ENCODE measurements at places on chromosomes 6 and 20. TPM values are rescaled to one million over a fixed set of nuclear protein-coding genes. Genes with fewer than 3 reads are reported as not detected.

Gene PTPN1
- 21.2 TPM for total RNA-seq

Gene MMS22L
- total RNA-seq = 4.7 TPM

Gene ZNF334
- total RNA-seq = 0.92 TPM

Gene TAPBP
- 69.8 TPM for total RNA-seq

Gene UBD
- total RNA-seq = not detected

Gene RBM39
- total RNA-seq = 272 TPM

Gene ANKEF1
- 1.5 TPM for total RNA-seq

Gene SLC26A8
- total RNA-seq = under 0.01 TPM

Gene SLC13A3
- total RNA-seq = 0.63 TPM

Gene ACTR5
- 5.8 TPM for total RNA-seq

Gene OCSTAMP
- total RNA-seq = not detected

Gene BPI
- 0.92 TPM for total RNA-seq

Gene DDX43
- 3.5 TPM for total RNA-seq

Gene NANP
- 6.0 TPM for total RNA-seq

Gene PLEKHG1
- 11.5 TPM for total RNA-seq

Gene TRDN
- not detected for total RNA-seq

Gene SLC17A2
- total RNA-seq = not detected

Gene PRRT1
- total RNA-seq = 3.8 TPM

Gene ZNF165
- 0.83 TPM for total RNA-seq

Gene PRICKLE4
- 3.8 TPM for total RNA-seq

Gene CRNKL1
- total RNA-seq = 23.2 TPM

Gene RIN2
- total RNA-seq = 52.3 TPM

Gene OGFRL1
- 38.3 TPM for total RNA-seq

Gene ARFGEF3
- 1.8 TPM for total RNA-seq

Gene MATN4
- total RNA-seq = 0.33 TPM

Gene KCNB1
- total RNA-seq = 54.4 TPM

Gene DEFB127
- total RNA-seq = not detected

Gene L3MBTL1
- total RNA-seq = 7.1 TPM

Gene NHLRC1
- total RNA-seq = 1.0 TPM

Gene CST9L
- total RNA-seq = not detected

Gene CALHM5
- total RNA-seq = 2.0 TPM

Gene TP53TG5
- total RNA-seq = 2.1 TPM

Gene FITM2
- total RNA-seq = 9.2 TPM

Gene DAAM2
- 446 TPM for total RNA-seq

Gene CLIC5
- total RNA-seq = 6.3 TPM

Gene VEGFA
- total RNA-seq = 58.5 TPM

Gene TSPO2
- not detected for total RNA-seq

Gene FOXQ1
- 4.4 TPM for total RNA-seq

Gene ZNF311
- 0.17 TPM for total RNA-seq

Gene KCNQ2
- 1.6 TPM for total RNA-seq

Gene TENT5A
- 8.5 TPM for total RNA-seq

Gene EPHA7
- 158 TPM for total RNA-seq

Gene TRPC4AP
- 58.2 TPM for total RNA-seq

Gene BANF2
- total RNA-seq = not detected

Gene SLC22A16
- total RNA-seq = not detected

Gene DDRGK1
- total RNA-seq = 64.4 TPM

Gene FRS3
- 7.1 TPM for total RNA-seq

Gene JPH2
- total RNA-seq = 314 TPM

Gene SLC35D3
- 0.42 TPM for total RNA-seq

Gene LHFPL5
- total RNA-seq = not detected
